ENCODE measurements at places on chromosomes 13 and 19.

DNA sequence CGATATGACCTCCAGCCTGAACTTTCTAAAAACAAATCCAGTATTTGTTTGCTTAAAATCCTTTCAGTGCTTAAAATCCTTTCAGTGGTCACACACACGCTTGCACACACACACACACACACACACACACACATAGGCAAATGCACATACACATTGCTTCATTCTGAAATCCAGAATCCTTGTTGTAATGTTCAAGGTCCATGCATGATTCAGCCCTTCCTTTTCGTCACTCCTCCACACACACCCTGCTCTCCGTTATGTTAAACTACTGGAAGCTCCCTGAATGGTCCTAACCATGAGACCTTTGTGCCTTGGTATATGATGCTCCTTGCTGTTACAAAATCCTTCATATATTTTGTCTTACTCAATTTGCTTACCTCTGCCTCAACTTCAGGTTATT, 44.9 kb downstream of the SERTM1 start:
- no peak for DNase-seq

DNA sequence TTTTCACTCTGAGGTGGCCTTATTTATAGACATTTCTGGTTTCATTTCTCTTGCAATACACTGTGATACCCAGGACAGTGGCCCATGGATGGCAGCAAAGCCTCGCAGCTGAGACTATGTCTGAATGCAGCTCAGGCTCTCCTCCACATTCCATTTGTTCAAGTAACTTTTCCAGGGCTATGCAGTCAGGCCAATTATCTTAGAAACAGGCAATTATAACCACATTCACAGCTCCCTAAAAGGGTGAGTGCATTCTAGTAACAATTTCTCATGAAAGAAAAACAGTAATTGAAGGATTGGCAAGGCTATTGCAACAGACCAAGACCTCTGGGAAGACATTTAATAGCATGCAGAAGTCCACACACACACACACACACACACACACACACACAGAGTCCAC, 264.0 kb downstream of the TBC1D4 start:
- no peak for DNase-seq

DNA sequence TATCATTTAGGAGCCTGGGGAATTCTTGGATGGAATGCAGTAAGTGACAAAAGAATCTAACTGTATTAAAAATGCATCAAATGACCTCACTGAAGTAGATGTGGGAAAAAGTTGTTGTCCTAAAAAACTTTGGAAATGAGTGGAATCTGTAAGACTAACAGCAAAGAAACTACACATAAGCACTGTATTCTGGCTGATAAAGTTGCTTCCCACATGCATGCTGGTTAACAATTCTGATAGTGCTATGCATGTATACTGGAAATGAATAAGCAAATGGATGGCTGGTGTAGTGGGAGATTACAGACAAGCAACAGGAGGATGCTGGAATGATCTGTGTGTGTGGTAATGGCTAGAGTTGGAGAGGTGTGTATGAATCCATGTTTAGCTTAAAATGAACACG, 138.5 kb downstream of the FOXO1 start:
- no peak for DNase-seq

GRCh38 chr19:43597876-43598275, 1.5 kb downstream of the ZNF576 start:
- no peak for DNase-seq

DNA sequence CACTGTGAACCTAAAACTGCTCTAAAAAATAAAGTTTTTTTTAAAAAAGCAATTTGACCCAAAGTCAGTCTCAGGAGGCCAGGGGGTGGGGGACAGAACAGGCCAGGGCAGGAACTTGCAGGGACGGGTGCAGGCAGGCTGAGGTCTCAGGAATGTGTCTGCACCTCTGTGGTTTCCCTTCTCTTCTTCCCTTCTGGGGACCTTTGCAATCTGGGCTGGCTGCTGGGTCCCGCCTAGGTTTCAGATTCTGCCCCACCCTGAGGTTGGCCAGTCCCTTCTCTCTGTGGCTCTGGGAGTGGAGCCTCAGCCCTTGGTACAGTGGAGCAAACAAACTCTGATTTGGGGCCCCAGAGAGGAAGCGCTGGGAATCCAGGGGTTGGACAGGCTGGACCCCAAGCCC, 5.3 kb upstream of the F2RL3 start:
- no peak for DNase-seq

GRCh38 chr19:36747750-36748149, 24.9 kb downstream of the ZNF850 start:
- no peak for DNase-seq

- peak; percentile 16 for DNase-seq
Observed at GRCh38 chr13:42333613-42334328, 61.8 kb downstream of the AKAP11 start.

DNA sequence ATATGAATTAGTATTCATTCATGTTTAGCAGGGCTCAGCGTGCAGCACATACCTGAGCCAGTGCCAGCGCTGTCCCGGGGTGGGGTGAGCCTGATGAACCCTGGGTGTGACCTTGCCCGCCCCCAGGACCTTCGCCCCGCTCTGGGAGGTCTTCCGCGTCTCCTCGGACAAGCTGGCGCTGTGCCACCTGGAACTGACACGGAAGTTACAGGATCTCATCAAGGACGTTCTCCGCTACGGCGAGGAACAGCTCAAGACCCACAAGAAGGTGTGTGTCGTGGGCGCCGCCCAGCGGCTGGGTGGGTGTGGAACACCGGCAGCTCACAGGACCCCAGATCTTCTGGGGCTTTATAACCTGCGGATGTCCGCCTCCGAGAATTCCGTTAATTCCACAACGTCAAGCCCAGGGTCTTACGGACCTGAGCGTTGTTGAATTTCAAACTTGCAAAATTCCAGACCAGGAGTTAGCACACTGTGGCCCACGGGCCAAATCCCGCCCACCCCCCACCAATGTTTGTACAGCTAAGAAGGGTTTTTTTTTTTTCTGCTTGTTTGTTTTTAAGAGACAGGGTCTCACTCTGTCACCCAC, 15.4 kb downstream of the FCHO1 start:
- peak; percentile 87 for DNase-seq

GRCh38 chr13:40318366-40318765, 348.1 kb downstream of the FOXO1 start:
- DNase-seq = peak; percentile 56

DNA sequence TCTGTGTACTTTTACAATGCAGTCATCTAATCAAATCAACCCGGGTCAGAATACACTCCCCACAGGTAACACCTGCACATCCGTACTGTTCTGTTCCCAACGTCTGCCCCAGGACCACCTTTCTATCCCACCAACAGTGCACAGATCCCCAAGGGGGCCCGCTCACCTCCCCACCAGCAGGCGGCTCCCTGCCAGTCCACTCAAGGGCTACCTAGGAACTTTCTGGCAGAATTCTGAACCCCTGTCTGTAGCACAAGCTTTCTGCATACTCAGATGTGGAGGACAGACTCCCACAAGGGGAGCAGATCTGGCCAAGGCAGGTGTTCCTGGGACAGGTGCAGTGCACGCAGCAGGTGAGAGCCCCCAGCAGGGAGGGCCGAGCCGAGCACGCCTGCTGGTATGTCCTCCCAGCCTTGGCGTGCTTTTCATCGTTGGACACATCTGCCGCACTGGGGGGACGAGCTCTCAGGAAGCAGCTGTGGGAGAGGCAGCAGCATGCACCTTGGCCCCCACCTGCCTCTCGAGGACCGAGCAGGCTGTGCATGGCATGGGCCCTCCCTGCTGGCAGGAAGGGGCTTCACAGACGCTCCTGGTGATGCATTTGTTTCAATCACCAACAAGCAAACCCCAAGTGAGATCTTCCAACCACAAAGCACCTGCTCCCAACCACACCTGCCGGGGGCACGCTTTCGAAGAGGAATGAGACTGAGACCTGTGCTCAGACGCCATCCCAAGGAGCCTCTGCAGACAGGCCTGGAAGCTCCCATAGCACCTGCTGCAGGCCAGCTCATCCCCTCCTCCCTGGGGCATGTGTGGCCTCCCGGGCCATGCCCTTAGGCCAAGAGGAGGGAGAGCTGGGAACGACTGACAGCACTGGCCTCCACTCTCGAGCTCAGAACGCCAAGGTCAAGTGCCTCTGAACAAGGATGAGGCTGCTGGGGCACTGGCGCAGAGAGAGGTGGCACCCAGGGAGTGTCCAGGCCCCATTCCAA, 35.9 kb downstream of the RAB20 start:
- DNase-seq = no peak

- peak; percentile 67 for DNase-seq
Observed at GRCh38 chr13:80399340-80400163, 58.6 kb upstream of the SPRY2 start.

- peak; percentile 17 for DNase-seq
Observed at GRCh38 chr13:44713788-44714469, 137.8 kb upstream of the TSC22D1 start.

DNA sequence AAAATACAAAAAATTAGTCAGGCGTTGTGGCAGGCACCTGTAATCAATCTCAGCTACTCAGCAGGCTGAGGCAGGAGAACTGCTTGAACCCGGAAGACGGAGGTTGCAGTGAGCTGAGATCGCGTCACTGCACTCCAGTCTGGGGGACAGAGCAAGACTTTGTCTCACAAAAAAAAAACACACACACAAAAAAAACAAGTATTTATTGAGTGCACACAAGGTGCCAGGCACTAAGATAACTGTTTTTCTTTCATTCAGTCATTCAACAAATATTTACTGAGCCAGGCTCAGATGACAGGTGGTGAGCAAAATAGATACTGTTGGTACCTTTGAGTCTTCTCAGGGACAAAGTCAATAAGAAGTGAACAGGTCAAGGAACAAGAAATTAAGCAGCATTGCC, 6.3 kb downstream of the CIB3 start:
- no peak for DNase-seq

DNA sequence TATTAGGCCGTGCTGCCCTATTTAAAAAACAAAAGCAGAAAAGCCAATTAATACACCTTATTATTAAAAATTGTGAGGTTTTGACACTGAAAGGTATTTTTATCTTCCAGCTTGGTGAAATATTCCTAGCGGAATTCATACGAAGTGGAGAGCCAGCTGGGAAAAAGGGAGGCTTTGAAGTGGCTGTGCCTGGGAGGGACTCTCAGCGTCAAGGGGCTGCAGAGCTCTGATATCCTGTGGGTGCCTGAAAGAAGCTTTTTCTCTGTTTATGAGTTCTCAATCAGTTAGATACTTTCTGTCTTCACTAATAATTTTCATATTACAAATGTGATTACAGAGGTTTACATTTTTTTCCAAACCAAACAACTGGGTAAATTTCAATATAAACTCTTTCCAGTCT, 140.2 kb upstream of the MIR17HG start:
- no peak for DNase-seq

DNA sequence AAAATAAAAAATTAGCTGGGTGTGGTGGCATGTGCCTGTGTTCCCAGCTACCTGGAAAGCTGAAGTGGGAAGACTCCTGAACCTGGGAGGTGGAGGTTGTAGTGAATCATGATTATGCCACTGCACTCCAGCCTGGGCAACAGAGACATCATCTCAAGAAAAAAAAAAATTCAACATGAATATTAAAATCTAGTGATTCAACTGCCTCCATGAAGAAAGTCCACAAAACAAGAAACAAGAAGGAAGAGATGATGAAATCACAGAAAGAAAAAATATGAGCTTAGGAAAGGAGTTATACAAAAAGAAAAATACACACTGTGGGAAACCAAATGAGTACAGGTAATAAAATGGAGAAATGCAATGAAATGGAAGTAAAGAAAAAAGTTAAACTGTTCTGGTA, 99.6 kb upstream of the SIAH3 start:
- DNase-seq = no peak

DNA sequence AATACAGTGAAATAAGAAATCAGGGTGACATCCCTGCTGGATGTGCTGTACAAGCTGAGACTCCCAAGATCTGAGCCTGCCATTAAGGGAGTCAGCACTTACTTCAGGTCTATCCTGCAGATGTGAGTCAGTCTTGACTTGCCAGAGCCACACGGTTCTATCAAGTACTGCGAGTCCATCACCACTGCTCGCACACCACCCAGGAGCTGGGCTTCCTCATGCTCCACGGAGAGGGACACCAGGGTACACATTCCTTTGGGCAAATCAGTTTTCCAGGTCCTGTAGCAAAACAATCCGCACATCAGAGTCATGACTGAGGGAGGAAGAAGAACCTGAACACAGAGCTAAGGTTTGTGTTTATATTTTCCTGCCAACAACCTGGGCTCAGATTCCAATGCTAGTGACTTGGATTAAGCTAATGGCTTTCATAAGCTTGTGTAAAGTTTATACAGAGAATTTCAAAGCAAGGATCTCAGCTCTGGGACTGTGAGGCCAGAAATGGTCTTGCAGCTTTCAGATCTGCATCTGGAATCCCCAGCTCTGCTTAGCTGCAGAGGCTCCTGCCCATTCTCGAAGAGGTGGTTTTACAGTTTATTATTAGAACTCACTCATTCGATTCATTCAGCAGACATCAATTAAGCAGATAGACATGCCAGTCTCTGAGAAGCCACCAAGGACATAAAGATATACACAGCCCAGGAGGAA, 90.6 kb downstream of the KL start:
- DNase-seq = no peak

GRCh38 chr13:59259165-59260000, 904.3 kb downstream of the DIAPH3 start:
- DNase-seq = no peak

DNA sequence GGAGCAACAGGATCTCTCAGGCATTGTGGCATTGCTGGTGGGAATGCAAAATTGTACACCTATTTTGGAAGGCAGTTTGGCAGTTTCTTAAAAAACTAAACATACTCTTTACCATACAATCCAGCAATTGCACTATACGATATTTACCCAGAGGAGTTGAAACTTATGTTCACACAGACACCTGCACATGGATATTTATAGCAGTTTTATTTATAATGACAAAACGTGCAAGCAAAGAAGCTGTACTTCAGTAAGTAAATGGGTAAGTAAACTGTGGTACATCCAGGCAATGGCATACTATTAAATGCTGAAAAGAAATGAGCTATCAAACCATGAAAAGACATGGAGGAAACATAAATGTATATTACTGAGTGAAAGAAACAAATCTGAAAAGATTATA, 71.6 kb upstream of the UBAC2 start:
- DNase-seq = no peak

- no peak for DNase-seq
Observed at GRCh38 chr13:109977212-109977968, 191.0 kb upstream of the IRS2 start.

GRCh38 chr19:5586300-5587070, 18.7 kb upstream of the TINCR start:
- peak; percentile 42 for DNase-seq

GRCh38 chr19:2500841-2501261, 24.9 kb downstream of the GADD45B start:
- DNase-seq = no peak

Data from hematopoietic multipotent progenitor cell treated with erythropoietin and hydrocortisone succinate and interleukin-3 and kit ligand, for 8 days (in vitro differentiated cells).